Esophagus mucosa (tissue), 1 donor: ENCODE measurements at places on chromosomes 1 and 21.

GRCh38 chr1:63012339-63012738, 228.4 kb downstream of the ATG4C start:
- no peak for ATAC-seq

- no peak for ATAC-seq
Measured at GRCh38 chr1:173367136-173367535, 110.0 kb upstream of the PRDX6 start.

- no peak for ATAC-seq
Measured at GRCh38 chr1:115296981-115297380, 41.1 kb downstream of the NGF start.

DNA sequence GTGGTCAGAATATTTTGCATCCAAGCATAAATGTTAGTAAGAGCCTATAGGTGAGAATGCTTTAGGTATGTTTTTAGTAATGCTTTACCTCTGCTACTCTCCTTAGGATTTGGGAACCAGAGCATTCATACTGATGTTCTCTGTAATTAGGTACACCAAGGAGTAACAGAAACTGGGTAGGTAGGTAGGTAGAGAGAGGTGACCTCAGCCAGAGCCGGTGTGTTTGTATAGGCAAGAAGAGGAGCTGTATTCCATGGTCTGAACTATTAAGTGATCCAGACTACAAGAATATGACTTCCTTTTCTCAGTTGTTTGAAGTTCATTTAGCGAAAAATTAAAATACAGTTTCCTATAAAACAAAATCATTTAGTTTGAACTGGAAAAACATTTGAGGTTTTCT, 108.5 kb downstream of the SDCCAG8 start:
- ATAC-seq = no peak

DNA sequence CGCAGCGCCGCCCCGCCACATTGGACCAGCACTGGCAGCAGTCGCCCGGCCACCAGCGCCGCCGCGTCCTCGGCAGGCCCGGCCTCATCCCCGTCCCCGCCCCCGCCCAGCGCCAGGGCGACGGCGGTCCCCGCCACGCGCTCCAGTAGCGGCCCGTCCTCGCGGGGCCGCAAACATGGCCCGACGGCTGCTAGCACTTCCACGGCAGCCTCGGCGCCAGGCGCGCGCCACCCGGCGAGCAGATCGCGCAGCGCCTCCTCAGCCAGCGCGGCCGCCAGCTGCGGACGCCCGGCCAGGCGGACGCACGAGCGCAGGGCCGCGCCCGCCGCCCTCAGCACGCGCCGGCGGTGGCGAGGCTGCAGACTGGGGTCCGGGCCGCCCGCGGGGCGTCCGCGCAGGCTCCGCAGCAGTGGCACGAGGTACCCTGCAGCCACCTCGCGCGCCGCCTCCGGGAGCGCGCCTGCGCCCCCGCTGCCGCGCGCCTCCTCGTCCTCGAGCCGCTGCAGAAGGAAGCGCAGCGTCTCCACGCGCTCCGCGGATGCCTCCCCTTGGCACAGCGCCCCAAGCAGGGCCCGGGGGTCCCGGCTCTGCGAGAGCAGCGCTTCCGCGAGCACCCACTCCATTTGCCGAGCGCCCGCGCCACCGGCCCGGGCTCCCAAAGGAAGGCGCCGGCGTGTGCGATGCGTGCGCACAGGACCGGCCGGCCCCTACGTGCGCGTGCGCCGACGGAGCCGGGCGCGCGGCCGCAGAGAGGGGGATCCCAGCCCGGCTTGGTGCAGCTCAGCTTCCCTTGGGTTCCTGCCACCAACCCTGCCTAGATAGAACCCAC, at the start of gene TARBP1:
Gene TARBP1 (minus strand): TSS at position 699 of the 829 bp plus-strand sequence. CDS start 76 bp downstream, at position 623.
- ATAC-seq = peak; percentile 77

GRCh38 chr1:61207416-61207815, 125.1 kb downstream of the NFIA start:
- no peak for ATAC-seq

DNA sequence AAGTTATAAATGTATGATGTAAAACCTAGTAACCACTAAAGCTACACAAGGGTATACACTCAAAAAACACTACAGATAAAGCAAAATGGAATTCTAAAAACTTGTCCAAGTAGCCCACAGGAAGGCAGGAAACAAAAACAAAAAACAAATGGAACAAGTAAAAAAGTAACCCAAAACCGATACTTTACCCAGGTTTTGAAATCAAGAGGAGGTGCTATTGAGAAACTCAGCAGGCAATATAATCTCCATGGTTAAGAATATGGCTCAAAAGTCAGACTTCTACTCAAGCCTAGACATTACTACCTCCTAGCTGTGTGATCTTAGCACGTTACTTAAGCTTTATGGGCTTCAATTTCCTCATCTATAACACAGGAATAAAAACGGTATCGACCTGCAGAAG, 13.3 kb downstream of the RBBP5 start:
- no peak for ATAC-seq

DNA sequence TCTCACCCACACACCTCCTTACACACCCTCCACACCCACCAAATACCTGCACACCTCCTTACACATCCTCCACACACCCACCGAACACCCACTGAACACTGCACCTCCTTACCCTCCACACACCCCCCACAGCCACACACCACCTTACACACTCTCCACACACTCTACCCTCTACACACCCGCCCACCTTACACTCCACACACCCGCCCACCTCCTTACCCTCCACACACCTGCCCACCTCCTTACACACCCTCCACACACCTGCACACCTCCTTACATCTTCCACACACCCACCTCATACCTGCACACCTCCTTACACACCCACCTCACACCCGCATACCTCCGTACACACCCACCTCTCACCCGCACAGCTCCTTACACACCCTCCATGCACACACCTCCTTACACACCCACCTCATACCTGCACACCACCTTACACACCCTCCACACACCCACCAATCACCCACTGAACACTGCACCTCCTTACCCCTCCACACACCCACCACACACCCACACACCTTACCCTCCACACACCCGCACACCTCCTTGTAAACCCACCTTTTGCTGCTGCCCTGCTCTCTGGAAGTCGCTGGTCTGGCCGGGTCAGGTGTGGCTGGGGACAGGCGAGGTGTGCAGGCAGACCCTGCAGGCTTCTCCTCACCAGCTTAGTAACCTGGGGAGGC, 38.5 kb downstream of the COQ8A start:
- no peak for ATAC-seq

GRCh38 chr1:80896781-80897356, 903.9 kb upstream of the ADGRL2 start:
- no peak for ATAC-seq

DNA sequence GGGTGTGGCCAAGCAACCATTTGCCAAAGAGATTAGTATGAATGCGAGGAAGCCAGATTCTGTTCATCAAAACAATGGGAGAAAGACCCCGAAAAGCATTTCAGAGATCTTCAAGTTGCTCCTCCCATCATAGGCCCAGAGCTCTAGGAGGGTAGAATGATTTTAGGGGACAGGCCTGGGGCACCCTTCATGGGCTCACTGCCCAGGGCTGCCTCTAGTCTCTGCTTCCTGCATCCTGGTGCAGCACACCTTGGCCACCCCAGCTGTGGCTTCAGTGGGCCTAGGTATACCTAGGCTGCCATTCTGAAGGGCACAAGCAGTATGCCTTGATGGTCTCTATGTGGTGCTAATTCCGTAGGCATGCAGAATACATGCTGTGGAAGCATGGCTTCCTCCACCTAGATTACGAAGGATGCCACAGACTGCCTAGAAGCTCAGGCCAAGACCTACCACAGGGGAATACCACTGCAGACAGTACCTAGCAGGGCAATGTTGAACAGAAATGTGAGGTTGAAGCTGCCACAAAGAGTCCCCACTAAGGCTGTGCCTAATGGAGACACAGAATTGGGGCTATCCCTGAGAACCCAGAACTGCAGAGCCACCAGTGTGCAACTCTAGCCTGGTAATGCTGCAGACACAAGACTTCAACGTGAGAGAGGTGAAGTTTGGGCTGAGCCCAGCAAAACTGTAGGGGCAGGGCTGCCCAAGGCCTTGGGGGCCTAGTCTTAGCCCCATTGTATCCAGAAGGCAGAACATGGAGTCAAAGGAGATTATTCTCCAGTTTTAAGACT, 158.8 kb downstream of the CLIC6 start:
- no peak for ATAC-seq
